ENCODE measurements at places on chromosomes 7 and 10.

DNA sequence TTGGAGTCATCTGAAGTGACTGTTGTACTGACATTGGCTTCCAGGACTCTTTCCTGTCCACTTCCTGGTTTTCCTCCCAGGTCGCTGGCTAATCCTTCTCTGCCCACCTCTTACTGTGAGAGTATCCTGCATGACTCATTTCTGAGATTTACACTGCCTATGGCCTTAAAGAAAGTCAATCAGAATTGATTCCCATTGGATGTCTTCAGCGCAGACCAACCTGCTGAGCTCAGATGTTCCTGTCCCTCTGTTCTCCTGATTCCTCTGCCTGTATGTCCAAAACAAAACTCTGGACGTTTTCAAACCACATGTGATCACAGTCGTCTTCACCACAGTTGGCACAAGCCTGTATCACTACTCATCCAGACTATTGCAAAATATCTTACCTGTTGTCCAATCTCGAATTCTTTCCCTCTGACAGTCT lies 262.1 kb downstream of the CREB5 start:
- H3K4me3 ChIP-seq = no peak overlapping the region
- no peaks in the 10 kb centered on the region for H3K27me3 ChIP-seq
- DNase-seq = no peak
- H3K27ac ChIP-seq = no peak overlapping the region
- H3K36me3 ChIP-seq = no peaks in the 10 kb centered on the region

DNA sequence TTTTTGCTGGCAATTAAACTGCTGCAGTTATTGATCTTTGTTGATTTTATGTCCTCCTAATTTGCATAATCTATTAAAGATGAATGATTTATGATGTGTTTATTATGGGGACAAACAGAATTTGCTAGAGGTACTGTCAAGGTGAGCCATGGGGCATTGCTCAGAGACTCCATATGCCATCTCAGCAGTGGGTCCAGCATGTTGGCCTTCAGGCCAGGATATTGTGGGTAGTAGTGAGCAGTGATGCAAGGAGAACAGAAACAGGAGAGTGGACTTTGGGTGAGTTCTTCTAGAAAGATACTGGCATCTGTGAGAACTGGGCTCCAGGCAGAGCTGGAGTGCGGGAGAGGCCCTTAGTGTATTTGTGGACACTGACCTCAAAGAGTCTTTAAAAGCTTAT lies 65.9 kb downstream of the PAX2 start:
- DNase-seq = no peak
- no peaks in the 10 kb centered on the region for H3K4me1 ChIP-seq
- H3K27ac ChIP-seq = no peak overlapping the region
- H3K4me3 ChIP-seq = no peak overlapping the region
- H3K27me3 ChIP-seq = peaks cover 100% of the 10 kb centered on the region

GRCh38 chr10:78875932-78876331 lies 192.8 kb upstream of the ZMIZ1 start:
- H3K4me1 ChIP-seq = peaks cover 4% of the 10 kb centered on the region
- no peaks in the 10 kb centered on the region for H3K36me3 ChIP-seq
- H3K4me3 ChIP-seq = no peak overlapping the region
- no peak for DNase-seq
- no peaks in the 10 kb centered on the region for H3K27me3 ChIP-seq

- H3K27me3 ChIP-seq = peaks cover 3% of the 10 kb centered on the region
- peak overlapping the region; percentile 23 for H3K4me3 ChIP-seq
- no peaks in the 10 kb centered on the region for H3K36me3 ChIP-seq
- no peak overlapping the region for H3K27ac ChIP-seq
- DNase-seq = no peak
Observed at GRCh38 chr7:153381275-153382040, 621.9 kb downstream of the ACTR3B start.

GRCh38 chr7:25625306-25625992 lies 397.2 kb upstream of the NPVF start:
- no peaks in the 10 kb centered on the region for H3K36me3 ChIP-seq
- no peak overlapping the region for H3K4me3 ChIP-seq
- H3K27me3 ChIP-seq = no peaks in the 10 kb centered on the region
- peak overlapping the region; percentile 80 for H3K27ac ChIP-seq
- H3K4me1 ChIP-seq = peaks cover 27% of the 10 kb centered on the region
- DNase-seq = no peak

- no peak overlapping the region for H3K4me3 ChIP-seq
- H3K36me3 ChIP-seq = no peaks in the 10 kb centered on the region
- H3K4me1 ChIP-seq = peaks cover 18% of the 10 kb centered on the region
- H3K27me3 ChIP-seq = no peaks in the 10 kb centered on the region
- DNase-seq = peak; percentile 56
Observed at GRCh38 chr7:47720141-47720906, 138.4 kb upstream of the TNS3 start.

DNA sequence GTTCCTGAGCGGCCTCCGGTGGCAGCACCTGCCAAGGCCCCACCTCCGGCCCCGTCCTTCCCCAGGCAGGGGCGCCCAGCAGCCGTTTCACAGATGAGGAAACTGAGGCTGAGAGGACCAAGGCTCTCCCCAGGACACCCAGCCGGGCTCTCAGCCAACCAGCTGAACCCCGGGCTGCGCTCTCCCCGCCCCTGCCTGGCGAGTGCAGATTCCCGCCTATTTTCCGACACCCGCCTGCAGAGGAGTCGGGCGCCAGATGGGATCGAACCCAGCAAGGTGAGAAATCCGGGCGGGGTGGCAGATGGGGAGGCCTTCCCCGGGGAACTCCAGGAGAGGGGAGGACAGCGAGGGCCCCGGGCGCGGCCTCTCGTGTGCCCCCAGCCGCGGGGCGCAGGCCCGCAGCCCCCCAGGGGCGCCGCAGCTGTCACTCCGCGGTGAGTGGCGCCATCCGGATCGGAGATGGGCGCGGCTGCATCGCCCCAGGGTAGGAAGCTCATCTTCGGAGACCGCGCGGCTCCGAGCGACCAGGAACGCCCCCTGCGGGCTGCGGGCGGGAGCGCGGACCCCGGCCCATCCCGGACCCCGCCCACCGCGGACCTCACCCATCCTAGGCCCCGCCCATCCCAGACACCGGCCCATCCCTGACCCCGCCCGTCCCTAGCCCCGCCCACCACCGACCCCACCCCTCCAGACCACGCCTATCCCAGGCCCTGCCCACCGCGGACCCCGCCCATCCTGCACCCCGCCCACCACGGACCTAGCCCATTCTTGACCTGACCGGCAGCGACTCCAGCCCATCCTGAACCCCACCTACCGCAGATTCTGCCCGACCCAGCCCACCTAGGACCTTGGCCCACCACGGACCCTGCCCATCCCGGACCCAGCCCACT lies 90.3 kb downstream of the MICALL2 start:
- H3K27me3 ChIP-seq = peaks cover 100% of the 10 kb centered on the region
- DNase-seq = no peak
- no peaks in the 10 kb centered on the region for H3K36me3 ChIP-seq
- H3K27ac ChIP-seq = no peak overlapping the region

- H3K27ac ChIP-seq = no peak overlapping the region
- no peak overlapping the region for H3K4me3 ChIP-seq
- DNase-seq = no peak
- H3K4me1 ChIP-seq = peaks cover 72% of the 10 kb centered on the region
- H3K27me3 ChIP-seq = no peaks in the 10 kb centered on the region
Observed at GRCh38 chr7:114931656-114932011, 9.7 kb downstream of the MDFIC start.

- H3K27ac ChIP-seq = peak overlapping the region; percentile 77
- no peaks in the 10 kb centered on the region for H3K27me3 ChIP-seq
- no peak for DNase-seq
- H3K4me1 ChIP-seq = peaks cover 43% of the 10 kb centered on the region
- no peaks in the 10 kb centered on the region for H3K36me3 ChIP-seq
- no peak overlapping the region for H3K4me3 ChIP-seq
Observed at GRCh38 chr7:106178593-106179134, 66.6 kb upstream of the SYPL1 start.
